ENCODE measurements at places on chromosomes 1 and 21. TPM values are rescaled to one million over a fixed set of nuclear protein-coding genes. Genes with fewer than 3 reads are reported as not detected.
A peak's percentile ranks its signal among the peaks of the same experiment; 100 is the strongest.

Gene EDARADD
- total RNA-seq, result 0.27 TPM

Gene USH2A
- total RNA-seq, result not detected

DNA sequence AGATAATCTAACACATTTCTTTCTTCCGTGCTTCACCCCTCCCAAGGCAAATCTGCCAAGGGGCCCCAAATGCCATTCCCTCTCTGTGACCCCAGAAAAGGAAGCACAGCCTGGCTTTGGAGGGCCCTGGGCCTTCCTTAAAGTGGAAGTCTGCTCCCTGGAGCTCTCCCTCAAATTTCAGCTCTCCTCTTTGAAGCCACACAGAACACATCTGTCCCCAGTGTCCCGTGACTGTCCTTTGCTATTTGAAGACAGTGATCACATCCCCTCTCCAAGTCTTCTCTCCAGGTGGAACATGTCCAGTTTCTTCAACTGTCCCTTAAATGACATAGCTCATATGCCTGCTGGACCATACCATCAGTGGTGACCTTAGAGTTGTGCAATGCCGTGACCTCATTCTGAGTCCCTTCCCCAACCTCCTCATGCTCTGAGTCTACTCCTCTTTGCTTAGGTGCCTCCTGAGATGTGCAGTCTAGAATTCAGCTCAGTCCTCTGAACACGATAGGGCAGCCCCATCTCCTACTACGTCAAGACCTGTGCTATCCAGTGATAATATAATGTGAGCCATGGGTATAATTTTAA lies 18.4 kb upstream of the FOXO6 start:
- no peak for DNase-seq

DNA sequence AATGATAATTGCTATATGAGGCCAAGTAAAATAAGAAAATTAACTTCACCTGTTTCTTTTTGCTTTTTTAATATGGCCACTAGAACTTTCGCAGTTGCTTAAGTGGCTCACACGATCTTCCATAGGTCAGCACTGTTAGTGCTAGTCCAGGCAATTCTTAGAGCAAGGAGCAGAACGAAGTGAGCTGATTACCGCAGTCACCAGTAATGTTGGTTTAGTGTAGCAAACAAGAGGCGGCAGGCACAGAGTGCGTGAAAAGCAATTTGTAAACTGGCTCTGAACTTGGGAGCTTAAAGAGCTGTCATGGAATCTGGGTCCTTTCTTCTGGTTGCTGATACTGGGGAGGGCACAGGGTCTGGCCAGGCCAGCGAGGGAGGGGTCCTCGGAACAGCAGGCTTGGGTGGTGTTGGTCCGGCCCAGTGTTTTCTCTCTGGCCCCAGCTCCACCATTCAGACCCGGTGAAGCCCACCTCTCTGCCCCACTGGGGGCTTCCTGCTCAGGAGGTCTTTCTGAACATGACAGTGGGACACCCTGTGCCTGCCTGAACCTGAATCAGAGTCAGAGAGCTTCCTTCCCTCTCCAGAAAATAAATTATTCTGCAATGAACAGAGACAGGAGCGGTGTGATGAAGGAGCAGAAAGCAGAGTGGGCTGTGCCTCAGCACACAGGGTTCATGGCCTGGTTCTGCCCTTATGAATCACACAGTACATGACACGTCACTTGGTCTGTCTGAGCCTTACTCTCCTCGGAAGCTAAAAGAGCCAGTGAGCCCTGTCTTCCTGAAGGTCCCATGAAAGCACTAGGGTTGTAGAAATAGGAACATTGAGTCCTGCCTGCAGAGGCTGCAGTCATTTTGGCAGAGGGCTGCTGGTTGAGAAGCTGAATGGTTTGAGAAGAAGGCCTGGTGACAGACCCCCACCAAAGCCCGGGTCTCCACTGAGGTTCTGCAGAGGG lies 11.9 kb downstream of the ETS2 start:
- DNase-seq, result no peak

DNA sequence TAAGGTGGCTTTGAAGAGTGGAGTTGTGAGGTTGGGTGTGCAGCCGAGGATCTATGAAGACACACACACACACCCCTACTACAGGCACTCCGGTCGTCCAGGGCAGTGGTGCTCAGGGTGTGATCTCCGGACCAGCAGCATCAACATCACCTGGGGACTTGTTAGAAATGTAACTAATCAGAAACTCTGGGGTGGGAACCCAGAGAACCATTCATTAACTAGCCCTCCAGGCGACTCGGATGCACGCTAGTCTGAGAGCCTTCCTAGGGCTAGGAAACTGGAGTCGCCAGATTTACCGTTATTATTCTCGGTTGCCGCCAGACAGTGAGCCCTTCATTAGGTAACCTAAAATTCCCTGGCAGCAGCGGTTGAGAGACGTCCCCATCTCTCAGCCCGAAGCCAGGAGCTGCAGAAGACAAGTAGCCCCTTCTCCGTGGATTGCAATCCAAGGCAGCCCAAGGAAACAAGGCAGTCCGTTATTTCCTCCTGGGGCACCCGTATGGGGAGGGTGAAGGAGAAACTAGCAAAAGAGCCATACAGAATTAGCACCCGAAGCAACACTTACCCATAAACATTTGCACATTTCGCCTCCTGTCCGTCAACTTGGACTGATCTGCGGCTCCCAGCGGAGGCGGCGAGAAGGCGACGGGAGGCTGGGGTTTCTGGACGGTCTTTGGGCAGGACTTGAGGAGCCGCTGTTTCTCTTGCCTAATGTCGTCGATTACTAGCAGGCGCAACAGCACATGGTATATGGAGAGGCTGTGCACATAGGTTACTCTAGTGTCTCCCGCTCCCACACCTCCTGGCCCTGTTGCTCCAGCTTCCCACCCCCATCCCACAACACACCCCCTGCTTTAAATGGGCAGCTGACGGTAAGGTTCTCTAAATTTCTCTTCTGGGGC lies 2.9 kb upstream of the CCN1 start:
- DNase-seq, result peak; percentile 82

DNA sequence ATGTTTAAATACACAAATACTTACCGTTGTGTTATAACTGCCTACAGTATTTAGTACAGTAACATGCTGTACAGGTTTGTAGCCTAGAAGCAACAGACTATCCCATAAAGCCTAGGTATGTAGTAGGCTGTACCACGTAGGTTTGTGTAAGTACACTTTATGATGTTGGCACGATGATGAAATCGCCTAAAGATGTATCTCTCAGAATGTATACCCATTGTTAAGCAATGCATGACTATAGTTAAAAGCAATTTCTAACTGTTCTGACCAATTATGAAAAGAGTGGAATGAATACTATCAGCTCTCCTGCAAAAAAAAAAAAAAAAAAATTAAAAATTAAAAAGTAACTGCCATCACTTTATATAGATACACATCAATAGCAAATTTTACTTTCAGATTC lies 11.4 kb downstream of the HP1BP3 start:
- DNase-seq, result no peak

GRCh38 chr1:224535641-224536040 lies 80.5 kb upstream of the CNIH3 start:
- DNase-seq, result no peak

DNA sequence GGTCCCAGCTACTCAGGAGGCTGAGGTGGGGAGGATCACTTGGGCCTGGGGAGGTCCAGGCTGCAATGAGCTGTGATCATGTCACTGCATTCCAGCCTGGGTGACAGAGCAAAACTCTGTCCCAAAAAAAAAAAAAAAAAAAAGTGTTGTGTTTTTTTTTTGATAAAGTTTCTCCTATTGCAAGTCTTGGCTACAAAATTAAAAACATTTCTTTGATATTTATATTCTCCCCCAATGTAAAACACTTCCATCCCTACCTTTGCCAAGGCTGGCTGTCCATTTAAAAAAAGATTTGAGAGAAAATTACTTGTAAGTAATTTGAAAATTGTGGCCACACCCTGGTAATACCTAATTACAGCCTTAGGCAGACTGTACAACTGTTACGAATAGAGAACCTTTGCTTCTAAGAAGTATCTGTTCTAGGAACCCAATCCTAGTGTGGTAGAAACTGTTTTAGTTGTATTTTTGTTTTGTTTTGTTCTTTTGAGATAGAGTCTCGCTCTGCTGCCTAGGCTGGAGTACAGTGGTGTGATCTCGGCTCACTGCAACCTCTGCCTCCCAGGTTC lies 11.2 kb downstream of the ZNF436 start:
- DNase-seq, result no peak

Data from aorta (tissue), 5 donors.